Stimulated activated naive CD4-positive, alpha-beta T cell (primary cell): ENCODE measurements at places on chromosomes 4 and X.

- DNase-seq: no peak
These were observed 46.8 kb downstream of the EPHA5 start for GRCh38 chr4:65623506-65623905.

DNA sequence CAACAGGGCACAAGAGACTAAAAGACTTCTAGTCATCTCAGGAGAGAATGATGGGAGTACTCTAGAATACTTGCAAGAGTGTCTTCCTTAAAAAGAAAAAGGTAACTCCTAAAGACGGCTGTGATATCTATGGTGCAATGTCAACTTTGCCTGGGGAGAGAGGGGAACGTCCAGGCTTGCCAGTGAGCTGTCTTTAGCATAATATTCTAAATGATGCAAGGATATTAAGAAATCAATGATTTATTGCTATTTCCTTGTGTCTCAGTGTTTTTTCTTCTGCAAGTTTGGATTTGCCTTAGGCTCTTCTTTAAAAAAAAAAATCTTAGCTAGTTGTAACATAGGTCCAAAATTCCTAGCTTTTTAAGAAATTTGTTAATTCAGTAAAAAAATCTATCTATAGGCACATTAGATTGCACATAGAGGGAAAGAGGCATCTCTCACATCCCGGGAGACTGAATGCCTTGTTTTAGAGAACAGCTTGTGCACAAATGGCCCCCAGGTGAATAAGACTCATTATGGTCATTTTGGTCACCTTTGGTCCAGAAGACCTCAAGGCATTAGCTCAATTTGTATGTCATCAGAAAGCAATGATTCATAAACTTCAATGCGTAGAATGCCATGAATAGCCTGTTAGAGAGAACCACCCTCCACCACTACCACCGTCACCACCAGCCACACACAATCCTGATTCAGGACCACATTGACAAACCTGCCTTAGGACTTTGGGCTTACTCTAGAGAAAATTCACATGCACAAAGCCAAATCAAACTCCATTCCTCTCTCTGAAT, 104.1 kb downstream of the PALLD start:
- DNase-seq: no peak

GRCh38 chr4:33751050-33751449, 2493.3 kb downstream of the ARAP2 start:
- no peak for DNase-seq

DNA sequence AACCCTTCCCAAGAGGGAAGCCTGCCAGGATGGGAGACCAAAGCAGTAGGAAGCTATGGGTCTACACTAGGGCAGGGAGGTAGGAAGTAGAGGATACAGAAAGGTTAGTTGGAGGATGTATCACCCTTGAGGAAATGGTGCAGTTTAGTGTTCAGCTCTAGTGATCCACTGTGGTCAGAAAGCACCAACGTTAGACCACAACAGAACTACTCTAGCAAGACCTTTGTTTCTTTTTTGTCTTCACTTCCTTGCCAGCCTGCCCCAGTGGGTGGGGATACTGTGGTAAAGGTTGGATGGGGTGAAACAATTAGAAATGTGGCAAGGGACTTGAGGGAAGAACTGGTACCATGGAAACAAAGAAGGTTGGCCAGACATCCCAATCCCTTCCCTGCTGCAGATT, 83.3 kb downstream of the DDIT4L start:
- no peak for DNase-seq

DNA sequence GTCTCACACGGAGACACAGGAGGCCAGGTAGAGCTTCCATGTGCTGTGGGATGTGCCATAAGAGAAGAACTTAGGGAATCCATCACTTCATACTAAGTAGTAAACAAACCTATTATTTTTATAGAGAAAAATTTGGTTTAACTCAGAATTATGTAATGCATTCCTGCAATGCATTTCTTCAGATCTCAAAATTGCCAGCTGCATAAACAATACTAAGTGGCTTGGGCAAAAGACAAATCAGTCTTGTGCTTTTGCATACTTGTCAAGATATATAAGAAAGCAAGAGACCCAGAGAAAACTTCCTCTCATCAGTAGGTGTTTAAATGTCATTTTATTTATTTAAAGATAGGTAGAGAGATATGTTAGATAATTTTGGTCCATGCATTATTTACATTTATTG, 382.1 kb upstream of the CTSO start:
- DNase-seq: no peak

DNA sequence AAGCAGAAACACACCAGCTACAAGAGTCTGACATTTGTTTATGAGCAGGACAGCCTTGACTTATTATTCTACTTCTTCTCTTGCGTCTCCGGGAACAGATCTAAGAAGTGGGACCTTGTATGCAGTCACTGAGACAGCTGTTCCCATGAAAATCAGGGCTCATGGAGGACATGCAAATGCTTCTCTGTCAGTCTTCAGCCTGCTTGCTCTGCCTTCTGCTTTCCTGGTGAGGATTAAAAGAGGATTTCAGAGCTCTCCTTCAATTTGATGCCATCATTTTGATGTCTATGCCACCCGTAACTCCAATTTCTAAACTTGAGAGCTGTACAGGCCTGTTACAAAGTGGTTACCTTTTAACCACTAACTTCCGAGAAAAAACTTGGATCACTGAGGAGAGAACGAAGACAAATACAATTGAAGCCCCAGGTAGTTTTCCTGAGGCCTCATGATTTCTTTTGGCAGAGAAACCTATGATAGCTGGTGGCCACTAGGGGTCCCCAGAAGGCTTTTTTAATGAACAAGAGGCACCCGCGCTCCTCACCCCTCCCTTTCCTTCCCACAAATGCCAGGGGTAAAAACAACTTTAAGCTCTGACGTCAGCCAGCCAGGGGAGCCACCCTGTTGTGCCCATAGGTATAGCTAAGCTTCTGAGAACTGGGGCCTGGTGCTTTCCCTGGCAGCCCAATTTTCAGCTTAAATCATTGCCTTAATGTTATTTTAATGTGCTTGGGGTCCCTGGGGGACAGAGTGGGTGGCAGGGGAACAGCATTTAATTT, 97.0 kb downstream of the DDIT4L start:
- DNase-seq: peak; percentile 81

DNA sequence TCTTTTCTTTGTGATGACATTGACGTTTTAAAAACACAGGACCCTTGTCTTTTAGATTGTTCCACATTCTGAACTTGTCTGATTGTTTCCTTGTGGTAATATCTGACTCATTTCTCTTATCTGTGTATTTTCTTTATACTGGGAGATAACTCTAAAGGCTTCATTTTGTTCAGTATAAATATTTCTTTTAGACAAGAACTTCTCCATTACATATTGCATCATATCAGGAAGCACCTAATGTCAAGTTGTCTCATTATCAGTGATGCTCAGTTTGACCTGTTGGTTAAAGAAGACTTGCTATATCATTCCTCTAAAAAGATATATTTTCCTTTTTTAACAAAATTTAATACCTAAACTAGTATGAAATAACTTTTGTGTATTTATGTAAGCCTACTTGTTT, 152.3 kb upstream of the BMP3 start:
- DNase-seq: no peak

- DNase-seq: no peak
These were observed 37.7 kb downstream of the FRYL start for GRCh38 chr4:48742412-48742811.

GRCh38 chr4:113820108-113820507, 58.6 kb upstream of the CAMK2D start:
- no peak for DNase-seq

DNA sequence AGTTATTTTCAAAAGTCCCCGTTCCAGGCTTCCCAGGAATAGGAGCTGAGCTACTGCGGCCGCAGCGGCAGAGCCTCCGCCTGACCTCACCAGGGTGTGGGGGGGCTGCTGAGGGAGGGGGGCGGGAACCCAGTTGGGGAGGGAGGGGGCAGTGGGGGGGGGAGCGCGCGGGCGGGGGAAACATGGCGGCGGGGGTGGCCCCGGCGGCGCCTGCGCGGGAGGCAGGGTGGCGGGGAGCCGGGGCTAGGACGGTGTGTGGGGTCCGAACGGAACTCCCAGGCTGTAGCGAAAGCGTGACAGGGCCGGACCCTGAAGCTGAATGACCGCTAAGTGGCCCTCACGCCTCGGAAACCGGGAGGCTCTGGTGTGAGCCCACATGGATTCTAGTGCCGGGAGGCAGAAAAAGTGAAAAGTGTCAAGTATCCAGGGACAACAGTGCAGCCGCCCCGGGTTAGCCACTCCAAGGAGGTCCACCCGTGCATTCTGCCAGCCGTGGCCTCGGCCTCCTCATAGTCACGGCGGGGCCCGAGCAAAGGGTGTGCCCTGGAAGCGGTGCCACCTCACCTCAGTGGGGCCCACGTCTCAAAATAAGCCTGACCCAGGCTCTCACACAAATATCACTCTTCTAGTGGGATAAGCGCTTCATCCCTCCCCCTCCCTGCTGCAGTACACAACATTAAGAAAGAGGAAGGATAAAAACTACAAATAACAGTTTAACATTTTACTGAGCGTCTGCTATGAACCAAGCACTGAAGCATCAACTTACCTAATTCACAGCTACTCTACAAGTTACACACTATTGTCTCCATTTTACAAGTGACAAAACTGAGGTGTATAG, at the start of gene KLHL13:
TSS of gene KLHL13 (minus strand) at position 98 of the 838 bp plus-strand sequence. CDS start 88,337 bp downstream, outside the sequence.
- peak; percentile 4 for DNase-seq

GRCh38 chrX:16484338-16484737, 165.6 kb upstream of the S100G start:
- DNase-seq: peak; percentile 32

GRCh38 chr4:107156443-107156842, 120.3 kb upstream of the DKK2 start:
- DNase-seq: no peak

DNA sequence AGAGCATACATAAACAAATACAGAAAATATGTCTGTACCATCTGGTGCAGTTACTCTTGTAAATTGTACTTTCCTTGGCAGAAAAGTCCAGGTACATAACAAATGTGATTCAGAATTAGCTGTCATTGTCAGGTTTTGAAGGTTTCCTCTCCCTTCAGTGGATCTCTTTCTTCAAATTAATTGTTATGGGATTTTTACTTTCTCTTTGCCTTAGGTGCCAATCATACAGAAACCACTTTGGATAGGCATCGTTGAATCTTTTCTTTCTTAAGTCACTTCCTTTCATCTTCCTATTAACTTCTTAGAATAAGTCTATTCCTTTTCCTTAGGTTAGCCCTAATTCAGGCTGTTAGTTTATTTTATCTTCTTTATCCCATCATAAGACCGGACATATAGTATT, 1992.1 kb upstream of the IGFBP7 start:
- DNase-seq: no peak

DNA sequence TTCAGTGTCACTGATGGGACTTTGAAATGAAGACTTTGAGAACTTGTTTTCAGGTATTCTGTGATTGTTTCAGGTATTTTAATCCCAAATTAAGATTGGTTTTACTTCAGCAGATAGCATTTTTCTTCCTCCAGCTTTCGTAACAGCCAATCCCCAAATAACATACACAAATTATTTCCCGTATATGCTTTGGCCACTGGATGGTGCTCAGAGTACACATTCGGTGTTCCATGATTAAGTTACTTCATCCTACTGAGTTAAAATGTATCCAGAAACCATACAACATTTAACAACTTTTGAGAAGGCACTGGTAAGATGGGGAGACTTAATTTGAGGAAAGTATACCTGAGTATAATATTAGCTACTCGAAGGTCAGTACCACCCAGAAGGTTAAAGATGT, 233.4 kb upstream of the FAM47A start:
- DNase-seq: no peak

DNA sequence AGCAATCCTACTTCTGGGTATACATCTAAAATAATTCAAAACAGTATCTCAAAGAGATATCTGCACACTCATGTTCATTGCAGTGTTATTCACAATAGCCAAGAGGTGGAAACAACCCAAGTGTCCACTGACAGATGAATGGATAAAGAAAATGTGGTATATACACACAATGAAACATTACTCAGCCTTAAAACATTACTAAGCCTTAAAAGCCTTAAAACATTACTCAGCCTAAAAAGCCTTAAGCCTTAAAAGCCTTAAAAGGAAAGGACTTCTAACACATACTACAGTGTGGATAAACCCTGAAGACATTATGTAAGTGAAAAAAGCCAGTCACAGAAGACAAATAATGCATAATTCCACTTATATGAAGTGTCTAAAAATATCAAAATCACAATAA, 40.3 kb upstream of the TFDP3 start:
- DNase-seq: no peak

DNA sequence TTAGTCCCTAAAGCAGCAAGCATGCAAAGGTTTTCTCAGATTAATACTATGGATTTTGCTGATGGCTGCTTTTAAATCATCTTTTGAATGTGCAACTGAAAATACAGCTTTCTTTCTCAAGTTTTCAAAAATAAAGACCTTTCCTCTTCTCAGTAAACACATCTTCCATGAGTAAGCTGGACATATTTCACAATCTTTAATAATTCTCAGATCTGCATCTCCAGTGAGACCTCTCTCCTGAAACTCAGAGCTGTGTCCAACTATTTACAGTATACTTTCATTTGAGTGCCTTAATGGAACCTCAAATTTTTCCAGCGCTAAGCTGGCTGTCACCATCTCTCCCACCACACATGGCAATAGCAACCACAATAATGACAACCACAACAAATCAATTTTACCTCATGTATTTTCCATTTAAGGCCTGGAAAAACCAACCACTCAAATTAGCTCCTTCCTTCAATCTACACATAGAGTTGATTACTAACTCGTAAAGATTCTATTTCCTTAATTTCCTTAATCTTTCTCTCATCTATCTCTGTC, 192.4 kb upstream of the RPL34 start:
- no peak for DNase-seq

DNA sequence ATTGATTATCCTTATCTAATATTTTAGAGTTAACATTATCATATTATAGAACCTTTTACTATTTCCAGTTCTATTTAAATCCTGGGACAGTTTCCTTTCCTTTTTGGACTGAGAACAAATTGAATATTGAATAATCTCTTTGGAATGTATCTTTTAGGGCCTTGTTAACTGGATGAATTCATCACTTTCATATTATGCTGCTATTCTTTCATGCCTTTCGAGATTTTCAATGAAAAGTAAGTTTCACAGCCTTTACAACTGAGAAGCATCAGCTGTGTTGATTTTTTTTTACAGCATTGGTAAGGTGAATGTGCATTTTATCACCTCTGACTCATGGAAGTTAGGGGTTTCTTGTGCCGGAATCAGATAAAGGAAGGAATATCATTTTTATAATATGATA, 39.6 kb downstream of the PDLIM5 start:
- DNase-seq: no peak
